ENCODE measurements at places on chromosomes 3 and 15.

- no peak for DNase-seq
Observed at GRCh38 chr3:127441764-127442163, 148.8 kb downstream of the TPRA1 start.

DNA sequence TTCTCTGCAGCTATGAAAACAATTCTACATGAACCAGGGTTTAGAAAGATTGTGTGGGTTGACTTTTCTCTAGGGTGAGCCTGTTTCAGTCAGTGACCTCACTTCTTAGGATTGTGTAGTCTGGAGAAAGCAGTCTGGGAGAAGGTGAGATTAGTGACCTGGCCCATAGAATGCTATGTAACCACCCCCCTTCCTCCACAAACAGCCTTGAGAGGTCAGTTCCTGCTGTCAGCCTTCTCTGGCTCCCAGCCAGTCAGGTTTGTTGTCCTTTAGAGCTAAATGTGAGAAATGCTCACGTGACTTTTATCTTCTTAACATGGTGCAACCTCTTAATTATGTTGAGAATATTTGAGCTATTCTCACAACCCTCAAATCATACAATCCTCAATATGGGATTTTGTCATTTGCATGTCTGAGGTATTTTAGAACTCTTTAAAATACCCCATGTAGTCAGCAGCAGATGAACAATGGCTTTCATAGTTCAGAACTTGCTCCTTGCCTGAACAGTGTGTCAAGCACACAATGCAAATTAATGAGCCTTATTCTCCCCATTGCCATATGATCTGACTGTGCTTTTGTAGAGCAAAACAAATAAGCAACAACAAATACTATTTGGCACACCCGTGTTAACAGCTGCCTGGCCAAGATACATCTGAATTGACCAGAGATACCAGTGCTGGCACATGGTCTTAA lies 311.6 kb downstream of the CNTN6 start:
- DNase-seq, result peak; percentile 64

DNA sequence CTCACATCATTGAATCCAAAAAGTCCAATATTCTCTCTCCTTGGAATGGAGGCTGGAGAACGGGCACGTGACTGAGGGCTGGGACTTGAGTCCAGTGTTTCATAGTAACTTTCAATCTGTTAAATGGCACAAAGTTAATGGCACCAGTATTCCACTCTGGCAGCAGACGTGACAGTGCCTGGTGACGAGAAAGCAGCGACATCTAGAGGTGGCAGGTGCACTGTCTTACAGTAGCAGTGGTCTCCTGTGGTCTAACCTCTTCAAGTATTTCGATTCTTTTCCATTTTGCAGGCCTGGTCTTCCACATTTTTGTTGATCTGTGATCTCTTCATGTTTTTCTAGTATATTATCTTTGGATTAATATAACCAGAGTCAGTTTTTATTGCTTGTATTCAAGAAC lies 107.1 kb downstream of the OXSM start:
- no peak for DNase-seq

GRCh38 chr3:61371123-61371522 lies 119.9 kb upstream of the FHIT start:
- DNase-seq, result peak; percentile 6

Measured in fibroblast of skin of abdomen (primary cell).